ENCODE measurements at places on chromosomes 13 and 19. TPM values are rescaled to one million over a fixed set of nuclear protein-coding genes. Genes with fewer than 3 reads are reported as not detected.
A peak's percentile ranks its signal among the peaks of the same experiment; 100 is the strongest.

The LYL1 gene
- total RNA-seq: 1.6 TPM

The SMIM24 gene
- total RNA-seq: 1.6 TPM

The MEIOSIN gene
- 0.37 TPM for total RNA-seq

DNA sequence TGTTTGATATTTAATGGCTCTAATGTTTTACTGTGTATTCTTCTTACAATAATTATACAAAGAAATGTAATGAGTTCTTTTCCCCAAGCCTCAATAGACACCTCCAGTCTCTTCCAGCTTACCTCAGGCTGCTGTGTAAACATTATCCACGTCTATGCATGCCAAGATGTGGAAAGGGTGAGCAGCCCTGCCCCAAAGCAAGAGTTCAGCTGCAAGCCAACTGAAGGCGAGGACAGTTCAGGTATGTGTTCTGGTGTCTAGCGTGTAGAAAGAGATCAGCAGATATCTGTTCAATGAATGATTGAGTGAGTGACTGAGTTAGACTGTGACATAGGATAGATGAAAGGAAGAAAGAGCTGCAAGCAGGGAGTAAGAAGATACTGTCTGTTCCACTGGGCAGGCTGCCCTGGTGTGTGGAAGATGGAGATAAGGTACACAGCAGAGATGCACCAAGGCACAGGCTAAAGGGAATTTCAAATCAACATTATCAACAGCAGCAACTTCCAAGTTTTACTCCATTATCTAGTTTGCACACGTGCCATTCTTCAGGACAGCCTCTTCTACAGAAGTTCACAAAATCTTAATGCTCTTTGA lies 66.0 kb downstream of the LATS2 start:
- no peak for ATAC-seq

- ATAC-seq: no peak
Measured at GRCh38 chr19:43895727-43896308, 39.3 kb downstream of the ZNF45 start.

DNA sequence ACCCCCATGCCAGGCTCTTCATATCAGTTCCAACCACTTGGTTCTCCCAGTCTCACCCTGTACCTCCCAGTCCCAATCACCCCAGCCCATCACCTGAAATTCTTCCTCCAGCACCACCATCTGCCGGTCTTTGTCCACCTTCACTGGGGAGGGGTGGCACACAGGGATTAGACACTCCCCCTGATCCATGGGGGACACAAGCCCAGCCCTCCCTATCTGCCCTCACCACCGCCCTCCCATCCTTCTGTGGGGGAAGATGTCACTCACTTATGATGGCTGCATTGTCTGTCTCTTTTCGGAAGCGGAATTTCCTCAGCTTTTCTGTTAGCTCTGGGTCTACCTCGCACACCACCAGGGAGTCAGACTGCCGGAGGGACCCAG lies 685 bp downstream of the GMFG start:
- ATAC-seq: peak; percentile 46

GRCh38 chr13:44601586-44601985 lies 25.5 kb upstream of the TSC22D1 start:
- ATAC-seq: no peak

GRCh38 chr19:28933039-28933438 lies 279.9 kb downstream of the UQCRFS1 start:
- no peak for ATAC-seq

DNA sequence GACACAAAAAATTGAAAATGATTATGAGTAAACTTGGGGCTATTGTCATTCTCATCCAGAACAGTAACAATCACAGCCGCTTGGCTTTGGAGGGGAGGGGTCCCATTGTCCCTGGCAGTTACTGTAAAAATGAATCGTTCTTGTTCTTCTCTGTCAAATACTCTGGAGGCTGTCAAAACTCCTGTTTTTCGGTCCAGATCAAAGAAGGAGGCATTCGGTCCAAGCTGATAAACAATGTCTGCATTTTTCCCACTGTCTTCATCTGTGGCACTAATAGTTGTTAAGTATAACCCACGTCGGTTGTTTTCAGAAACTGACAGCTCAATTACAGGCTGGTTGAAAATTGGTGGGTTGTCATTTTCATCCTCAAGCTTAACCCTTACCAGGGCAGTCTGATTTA lies 3.4 kb downstream of the PCDH9 start:
- no peak for ATAC-seq

The CXCL17 gene
- total RNA-seq: not detected

The TJP3 gene
- 1.5 TPM for total RNA-seq

- ATAC-seq: no peak
Measured at GRCh38 chr13:32430018-32430747, 2.3 kb upstream of the N4BP2L1 start.

Data from activated T-helper 17 cell treated with anti-CD3 and anti-CD28 coated beads, Interleukin-2, amount 50 U/mL, for 72 hours (primary cell).